ENCODE measurements at places on chromosomes 7 and 10.

DNA sequence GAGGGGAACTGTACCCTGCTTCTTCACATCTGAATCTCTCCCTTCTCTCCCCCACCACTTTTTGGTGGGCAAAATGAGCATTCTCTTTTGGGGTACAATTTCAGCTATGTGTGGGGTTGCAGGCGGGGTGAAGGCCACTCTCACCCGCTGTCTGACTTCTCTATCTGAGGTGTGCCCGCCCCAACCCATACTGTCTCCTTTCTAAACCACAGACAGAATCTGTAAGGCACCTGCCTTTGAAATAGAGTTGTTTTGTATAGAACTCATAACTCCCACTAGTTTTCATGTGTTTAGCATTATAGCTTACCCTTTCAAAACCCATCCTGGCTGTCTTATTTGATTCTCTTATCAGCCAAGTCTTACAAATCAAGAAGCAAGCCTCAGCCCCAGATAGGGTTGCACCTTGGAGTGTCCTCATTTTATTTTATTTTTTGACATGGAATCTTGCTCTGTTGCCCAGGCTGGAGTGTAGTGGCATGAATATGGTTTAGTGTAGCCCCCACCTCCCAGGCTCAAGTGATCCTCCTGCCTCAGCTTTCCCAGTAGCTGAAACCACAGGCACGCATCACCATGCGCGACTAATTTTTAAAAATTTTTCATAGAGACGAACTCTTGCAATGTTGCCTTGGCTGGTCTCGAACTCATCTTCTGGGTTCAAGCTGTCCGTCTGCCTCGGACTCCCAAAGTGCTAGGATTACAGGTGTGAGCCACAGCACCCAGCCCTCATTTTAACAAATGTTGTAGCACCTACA, 11.9 kb downstream of the TSPAN14 start:
- DNase-seq: no peak

DNA sequence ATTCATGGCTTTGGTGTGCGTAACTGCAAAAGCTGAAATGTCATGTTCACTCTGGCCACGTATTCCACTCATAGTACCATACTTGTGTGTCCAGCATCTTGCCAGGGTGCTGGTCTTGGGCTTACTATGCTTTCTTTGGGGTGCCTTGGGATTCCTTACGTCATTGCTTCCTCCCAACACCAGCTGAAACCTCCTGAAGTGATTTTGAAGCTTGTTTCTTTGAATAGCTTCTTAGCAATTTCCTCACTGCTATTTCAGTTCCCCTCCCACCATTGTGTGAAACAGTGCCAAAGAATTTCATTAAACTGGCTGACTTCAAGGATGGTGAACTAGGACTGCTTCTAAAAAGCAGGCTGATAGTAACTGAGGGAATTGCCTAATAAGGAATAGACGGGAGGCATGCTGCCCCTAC, 36.9 kb downstream of the ENTPD1 start:
- peak; percentile 25 for DNase-seq

- no peak for DNase-seq
Observed at GRCh38 chr7:92435542-92435941, 11.7 kb upstream of the GATAD1 start.

GRCh38 chr10:103982639-103983038, 15.7 kb downstream of the SLK start:
- no peak for DNase-seq

- no peak for DNase-seq
Observed at GRCh38 chr7:142468871-142469665, 211.2 kb upstream of the PRSS58 start.

DNA sequence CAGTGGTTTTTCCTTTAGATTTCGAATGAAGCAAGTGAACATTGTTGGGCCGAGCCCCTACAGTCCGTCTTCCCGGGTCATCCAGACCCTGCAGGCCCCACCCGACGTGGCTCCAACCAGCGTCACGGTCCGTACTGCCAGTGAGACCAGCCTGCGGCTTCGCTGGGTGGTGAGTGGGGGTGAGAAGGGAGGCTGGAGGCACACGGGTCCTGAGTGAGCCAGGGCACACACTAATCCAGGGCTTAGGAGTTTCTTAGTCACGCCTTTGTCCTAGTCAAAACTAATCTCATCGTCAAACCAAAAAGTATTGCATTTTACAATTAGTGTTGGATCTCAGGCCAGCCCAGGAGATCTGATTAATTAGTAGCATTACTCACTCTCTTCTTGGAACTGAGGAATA, 568.8 kb upstream of the FOXK1 start:
- DNase-seq: no peak

DNA sequence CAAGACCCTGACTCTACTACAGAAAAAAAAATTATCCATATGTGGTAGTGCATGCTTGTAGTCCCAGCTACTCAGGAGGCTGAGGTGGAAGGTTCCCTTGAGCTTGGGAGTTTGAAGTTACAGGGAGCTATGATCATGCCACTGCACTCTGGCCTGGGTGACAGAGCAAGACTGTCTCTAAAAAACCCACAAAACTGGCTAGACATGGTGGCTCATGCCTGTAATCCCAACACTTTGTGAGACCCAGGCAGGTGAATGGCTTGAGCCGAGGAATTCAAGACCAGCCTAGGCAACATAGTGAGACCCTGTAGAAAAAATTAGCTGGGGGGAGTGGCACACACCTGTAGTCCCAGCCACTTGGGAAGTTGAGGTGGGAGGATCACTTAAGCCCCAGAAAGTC, 32.9 kb upstream of the CHST3 start:
- DNase-seq: no peak
